Thoracic aorta (tissue), 2 donors: ENCODE measurements at places on chromosomes 6 and 20. TPM values are rescaled to one million over a fixed set of nuclear protein-coding genes. Genes with fewer than 3 reads are reported as not detected.

NRN1 gene
- total RNA-seq = 7.5 TPM

IMPG1 gene
- not detected for total RNA-seq

CENPW gene
- not detected for total RNA-seq

DUSP15 gene
- 5.6 TPM for total RNA-seq

PNPLA1 gene
- total RNA-seq = not detected

SMLR1 gene
- not detected for total RNA-seq

OR2B6 gene
- total RNA-seq = not detected

MAS1L gene
- total RNA-seq = not detected

WFDC5 gene
- not detected for total RNA-seq

HTR1E gene
- not detected for total RNA-seq

SRSF12 gene
- total RNA-seq = 1.3 TPM

BPI gene
- total RNA-seq = 4.1 TPM

TBC1D22B gene
- 7.7 TPM for total RNA-seq

NNAT gene
- 0.81 TPM for total RNA-seq

APOBEC2 gene
- total RNA-seq = not detected

OPN5 gene
- not detected for total RNA-seq
